ENCODE measurements at places on chromosomes 13 and 19.

DNA sequence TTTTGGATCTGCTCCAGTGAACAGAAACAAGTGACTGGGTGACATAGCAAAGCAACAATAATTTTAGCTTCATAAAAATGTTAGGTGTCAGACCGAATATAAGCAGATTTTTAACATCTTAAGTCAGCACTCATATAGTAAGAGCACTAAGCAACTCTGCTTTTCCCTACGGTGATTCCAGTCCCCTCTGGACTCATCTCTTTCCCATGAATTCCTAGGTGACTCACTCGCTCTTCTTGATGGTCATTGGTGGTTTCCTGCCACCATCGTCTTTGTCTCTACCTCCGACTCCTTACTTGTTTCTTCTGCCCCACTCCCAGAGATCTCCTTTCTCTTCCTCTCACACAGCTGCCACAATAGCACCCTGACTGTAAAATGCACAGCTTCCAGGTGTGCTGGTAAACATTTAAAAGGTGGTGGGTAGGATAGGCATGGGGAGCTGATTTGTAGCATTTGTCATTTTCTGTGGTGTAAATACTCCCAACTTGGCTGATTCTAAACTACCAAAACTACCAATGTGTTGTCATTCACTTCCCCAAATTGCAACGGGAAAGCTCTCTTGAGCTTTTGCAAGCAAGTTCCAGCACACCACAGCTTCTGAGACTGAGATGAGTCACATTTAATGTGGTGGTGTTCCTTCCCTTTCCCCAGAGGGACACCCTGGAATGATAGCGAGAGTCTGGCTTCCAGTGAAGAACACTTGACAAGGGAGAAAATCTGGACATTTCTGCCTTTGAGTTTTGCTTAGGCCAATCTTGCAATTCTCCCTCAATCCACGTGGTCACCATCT is 42.8 kb upstream of the CLDN10 start:
- no peak for DNase-seq

DNA sequence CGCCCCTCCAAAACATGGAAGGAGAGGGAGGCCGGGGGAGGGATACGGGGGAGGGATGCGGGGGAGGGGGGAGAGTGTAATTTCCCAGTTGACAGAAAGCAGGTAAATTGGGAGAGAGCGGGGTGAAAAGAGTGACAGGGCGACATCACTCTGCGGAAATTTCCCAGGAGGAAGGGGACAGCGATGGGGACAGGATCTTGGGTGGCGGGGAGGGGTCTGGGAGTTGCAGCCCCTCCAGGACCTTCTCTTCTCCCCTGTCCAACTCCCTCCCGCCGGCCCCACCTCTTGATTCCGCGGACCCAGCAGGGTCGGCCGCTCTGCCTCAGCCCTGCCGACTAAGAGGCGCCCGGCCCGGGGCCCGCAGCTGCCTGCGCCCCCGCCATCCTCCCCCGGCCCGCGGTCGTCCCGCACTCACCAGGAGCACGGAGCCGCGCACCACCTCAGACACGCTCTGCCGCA is 108.0 kb upstream of the DOCK9 start:
- DNase-seq = no peak

GRCh38 chr19:6481541-6482342 is at the start of gene DENND1C:
Gene DENND1C (minus strand): TSS chr19:6481787. CDS start chr19:6481695, 92 bp downstream.
- no peak for DNase-seq

DNA sequence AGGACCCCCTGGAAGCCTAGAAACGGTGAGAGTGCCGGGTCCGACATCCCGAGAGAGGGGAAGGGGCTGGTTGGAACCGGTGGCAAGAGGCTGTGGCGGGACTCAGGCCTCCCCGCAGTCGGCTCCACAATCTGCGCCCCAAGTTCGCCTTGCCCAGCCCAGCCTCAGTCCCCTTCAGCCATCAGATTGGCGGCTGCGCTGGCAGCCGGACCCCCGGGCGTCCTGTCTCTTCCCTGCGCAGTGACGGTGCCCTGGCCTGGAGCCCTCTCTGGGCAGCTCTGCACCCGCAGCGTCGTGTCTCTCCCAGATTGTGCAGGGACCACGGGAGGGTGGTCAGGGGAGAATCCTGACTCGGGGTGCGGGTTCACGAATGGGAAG is 315 bp downstream of the ZNF492 start:
- DNase-seq = no peak

GRCh38 chr13:67642657-67643056 is 412.5 kb upstream of the PCDH9 start:
- DNase-seq = no peak

DNA sequence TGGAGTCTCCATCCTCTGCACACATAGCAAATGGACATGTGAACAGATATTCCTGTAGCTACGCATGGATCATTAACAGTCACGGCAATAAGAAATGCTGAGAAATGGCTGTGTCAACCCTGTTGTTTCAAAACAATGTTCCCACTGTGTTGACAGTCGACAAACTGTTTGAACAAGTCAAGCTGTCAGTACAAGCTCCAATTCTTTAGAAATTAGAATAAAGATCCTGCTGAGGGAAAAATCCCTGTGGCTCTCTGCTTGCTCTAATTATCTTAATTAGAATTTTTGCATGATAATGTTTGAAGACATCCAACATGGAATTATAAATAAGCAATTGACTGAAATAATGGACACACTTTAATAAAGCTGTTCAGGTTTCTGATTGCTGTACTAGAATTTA is 37.9 kb upstream of the CPB2 start:
- no peak for DNase-seq

DNA sequence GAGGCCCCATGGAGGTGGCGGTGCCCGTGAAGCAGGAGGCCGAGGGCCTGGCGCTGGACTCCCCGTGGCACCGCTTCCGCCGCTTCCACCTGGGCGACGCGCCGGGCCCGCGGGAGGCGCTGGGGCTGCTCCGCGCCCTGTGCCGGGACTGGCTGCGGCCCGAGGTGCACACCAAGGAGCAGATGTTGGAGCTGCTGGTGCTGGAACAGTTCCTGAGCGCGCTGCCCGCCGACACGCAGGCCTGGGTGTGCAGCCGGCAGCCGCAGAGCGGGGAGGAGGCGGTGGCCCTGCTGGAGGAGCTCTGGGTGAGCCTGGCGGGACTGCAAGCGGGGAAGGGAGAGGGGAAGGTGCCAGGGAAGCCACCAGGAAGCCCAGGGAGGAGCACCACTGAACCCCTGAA is 5.8 kb downstream of the ZNF444 start:
- DNase-seq = no peak

GRCh38 chr19:32053861-32054260 is 291.5 kb upstream of the ZNF507 start:
- DNase-seq = no peak

DNA sequence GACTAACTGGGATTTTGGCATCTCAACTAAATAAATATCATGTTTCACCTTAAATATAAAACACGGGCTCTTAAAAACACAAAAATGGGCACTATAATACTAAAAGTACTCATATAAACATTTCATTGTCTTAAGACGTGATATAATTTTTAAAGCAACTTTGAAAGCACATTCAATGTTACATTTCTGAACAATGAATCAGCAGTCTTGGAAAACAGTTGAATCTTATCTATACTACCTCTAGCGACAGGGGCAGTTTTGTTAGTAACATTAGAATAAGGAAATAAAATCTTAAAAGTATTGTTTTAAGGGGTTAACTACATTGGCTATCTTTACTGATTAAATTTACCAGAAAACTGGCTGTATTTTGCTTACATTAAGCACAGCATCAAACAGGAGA is 156.9 kb downstream of the UGGT2 start:
- DNase-seq = no peak

DNA sequence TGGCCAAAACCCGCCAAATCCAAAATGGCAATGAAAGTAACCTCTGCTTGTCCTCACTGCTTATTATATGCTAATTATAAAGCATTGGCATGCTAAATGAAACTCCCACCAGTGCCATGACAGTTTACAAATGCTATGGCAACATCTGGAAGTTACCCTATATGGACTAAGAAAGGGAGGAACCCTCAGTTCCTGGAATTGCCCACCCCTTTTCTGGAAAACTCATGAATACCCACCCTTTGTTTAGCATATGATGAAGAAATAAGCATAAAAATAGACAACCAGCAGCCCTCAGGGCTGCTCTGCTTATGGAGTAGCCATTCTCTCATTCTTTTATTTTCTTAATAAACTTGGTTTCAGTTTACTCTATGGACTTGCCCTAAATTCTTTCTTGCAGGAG is 269.8 kb downstream of the OLFM4 start:
- DNase-seq = no peak

DNA sequence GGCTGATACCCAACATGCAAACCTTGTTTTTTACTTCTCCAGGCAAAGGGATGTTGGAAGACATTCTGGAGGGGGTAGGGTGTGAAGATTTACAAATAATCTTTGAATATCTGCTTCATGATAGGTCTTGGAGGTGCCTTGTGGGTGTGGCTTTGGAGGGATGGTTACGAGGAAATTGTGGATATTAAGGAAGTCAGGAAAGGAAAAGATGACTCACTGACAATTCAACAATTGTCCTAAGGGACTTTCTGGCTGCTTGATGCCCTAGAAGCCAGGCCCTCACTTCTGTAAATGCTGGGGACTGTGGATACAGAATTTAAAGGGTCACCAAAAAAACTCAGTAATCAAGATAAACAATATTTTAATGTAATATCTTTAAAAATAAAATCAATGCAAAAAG is 37.4 kb upstream of the ZNF527 start:
- no peak for DNase-seq

DNA sequence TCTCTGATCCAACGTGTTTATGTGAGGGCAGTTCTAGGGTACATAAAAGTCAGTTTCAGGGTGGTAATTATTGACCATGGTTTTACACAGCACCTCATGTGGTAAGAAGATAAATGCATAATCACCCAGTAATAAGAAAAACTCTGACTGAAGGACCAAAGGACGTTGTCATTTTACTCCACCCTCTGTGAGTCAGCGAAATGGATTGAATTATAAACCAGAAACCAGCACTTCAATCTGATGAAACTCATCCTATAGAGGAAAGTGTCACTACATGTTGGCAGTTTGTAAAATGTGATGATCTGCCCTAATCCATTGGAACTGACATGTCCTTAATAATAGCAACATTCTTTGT is 406.8 kb downstream of the KLF5 start:
- no peak for DNase-seq

DNA sequence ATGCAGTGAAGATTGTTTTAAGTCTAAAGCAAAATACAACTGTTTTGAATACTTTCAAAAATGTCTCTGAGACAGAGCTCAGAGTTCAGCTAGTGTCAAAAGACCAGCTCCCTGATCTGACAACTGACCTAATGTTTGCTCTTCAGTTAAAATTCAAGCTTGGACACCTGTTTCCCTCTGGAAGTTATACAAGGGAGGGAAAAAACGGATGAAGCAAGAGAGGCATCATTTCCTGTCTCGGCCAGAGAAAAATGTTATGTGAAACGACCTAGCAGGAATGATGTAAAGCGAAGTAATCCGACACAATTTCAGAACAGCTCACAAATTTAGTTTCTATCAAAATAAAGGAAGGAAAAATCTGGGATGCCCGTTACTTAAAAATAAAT is 59.4 kb downstream of the ZAR1L start:
- DNase-seq = no peak

DNA sequence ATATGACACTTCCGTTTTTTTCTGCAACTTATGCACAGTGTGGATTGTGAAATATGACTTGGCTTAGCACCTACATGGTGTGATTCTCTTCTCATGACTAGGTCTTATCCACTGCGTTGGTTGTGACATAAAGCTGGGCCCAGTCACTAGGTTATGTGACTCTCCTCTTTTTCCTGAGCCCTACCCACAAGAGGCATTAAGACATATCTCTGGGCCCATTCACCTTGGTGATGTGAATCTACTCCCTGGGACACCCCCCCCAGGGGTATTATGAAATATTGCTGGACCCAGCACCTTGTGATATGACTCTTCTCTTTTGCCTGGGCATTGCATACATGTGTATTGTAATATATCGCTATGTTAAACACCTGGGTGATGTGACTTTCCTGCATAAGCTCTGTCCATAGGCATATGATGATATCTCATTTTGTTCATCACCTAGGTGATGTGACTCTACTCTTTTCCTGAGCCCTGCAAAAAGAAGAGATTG is 85.8 kb upstream of the ZNF43 start:
- no peak for DNase-seq

GRCh38 chr13:94394723-94395122 is 84.8 kb downstream of the DCT start:
- no peak for DNase-seq

DNA sequence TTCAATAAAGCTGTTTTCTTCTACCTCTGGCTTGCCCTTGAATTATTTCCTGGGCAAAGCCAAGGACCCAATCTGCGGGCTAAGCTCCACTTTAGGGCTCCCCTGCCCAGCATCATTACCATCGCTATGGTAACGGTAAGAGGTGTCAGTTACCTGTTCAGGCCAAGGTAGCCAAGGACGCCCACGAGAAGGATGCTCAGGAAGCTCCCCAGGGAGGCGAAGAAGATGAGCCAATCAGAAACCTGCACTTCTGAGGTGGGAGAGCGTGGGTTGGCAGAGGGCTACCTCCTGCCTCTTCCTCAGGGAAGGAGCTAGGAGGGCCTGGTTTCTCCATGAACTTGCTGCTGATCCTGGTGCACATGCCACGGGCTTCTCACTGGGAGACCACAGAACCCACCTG is 24.7 kb downstream of the IL12RB1 start:
- no peak for DNase-seq

- DNase-seq = no peak
Observed at GRCh38 chr13:113537205-113537604, 46.7 kb upstream of the DCUN1D2 start.

- DNase-seq = no peak
Observed at GRCh38 chr19:54608792-54609191, 15.4 kb downstream of the LILRA1 start.

DNA sequence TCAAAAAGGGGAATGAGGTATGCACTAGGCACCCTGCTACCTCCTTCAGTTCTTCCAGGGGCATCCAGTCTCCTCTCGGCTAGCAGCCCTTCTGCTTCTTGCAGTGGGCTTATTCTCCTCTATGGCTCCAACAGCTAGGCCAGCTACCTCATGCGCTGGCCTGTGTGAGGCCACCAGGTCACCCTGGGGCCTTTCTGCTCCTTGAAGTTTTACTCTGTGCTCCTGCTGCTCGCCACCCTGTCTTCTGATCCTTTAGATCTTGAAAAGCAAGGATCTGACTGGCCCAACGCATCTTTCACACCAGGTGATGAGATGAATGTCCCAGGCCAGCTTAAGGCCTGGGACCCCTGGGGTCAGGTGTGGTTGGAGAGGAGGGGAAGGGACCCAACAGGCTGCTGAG is 66.2 kb downstream of the RUBCNL start:
- DNase-seq = no peak

GRCh38 chr19:52270266-52270885 is 989 bp downstream of the ZNF766 start:
- no peak for DNase-seq

- DNase-seq = no peak
Observed at GRCh38 chr19:29545866-29546582, 20.2 kb downstream of the VSTM2B start.

GRCh38 chr13:111210091-111210490 is 95.0 kb downstream of the ARHGEF7 start:
- no peak for DNase-seq

GRCh38 chr19:47518139-47518538 is 3.3 kb upstream of the NAPA start:
- DNase-seq = no peak

GRCh38 chr13:113639616-113640262 is 18.3 kb downstream of the ATP4B start:
- no peak for DNase-seq

GRCh38 chr19:35528218-35529038 is at the start of gene SBSN:
Gene SBSN (minus strand): TSS chr19:35528311. CDS start chr19:35528281, 30 bp downstream.
- no peak for DNase-seq
